Lower leg skin (tissue), 4 donors: ENCODE measurements at places on chromosomes 2 and 18. TPM values are rescaled to one million over a fixed set of nuclear protein-coding genes. Genes with fewer than 3 reads are reported as not detected.

The IL36B gene
- 9.5 TPM for total RNA-seq

The RAB17 gene
- 6.3 TPM for total RNA-seq

The KIF3C gene
- total RNA-seq = 3.8 TPM

The FANCL gene
- 9.2 TPM for total RNA-seq

The DSC1 gene
- 835 TPM for total RNA-seq

The HOXD3 gene
- total RNA-seq = not detected

The CFLAR gene
- 142 TPM for total RNA-seq

The NTSR2 gene
- total RNA-seq = not detected

The SLC16A14 gene
- 7.2 TPM for total RNA-seq

The PDE1A gene
- 4.3 TPM for total RNA-seq

The RAB6C gene
- total RNA-seq = not detected

The POTEJ gene
- not detected for total RNA-seq

The MYL12B gene
- total RNA-seq = 308 TPM

The EML6 gene
- 3.7 TPM for total RNA-seq

The DCTN1 gene
- 106 TPM for total RNA-seq

The ERICH2 gene
- total RNA-seq = not detected

The PSTPIP2 gene
- total RNA-seq = 11.7 TPM

The SERPINB13 gene
- 15.2 TPM for total RNA-seq

The LCT gene
- total RNA-seq = 0.15 TPM

The ASB18 gene
- not detected for total RNA-seq

The PPP4R3B gene
- 49.6 TPM for total RNA-seq

The CDK15 gene
- total RNA-seq = 0.30 TPM

The INHA gene
- total RNA-seq = not detected

The RND3 gene
- total RNA-seq = 49.8 TPM

The FBXO48 gene
- 1.8 TPM for total RNA-seq

The IL36G gene
- total RNA-seq = 65.1 TPM

The ERMN gene
- total RNA-seq = not detected

The AKAIN1 gene
- not detected for total RNA-seq

The CYRIA gene
- 5.5 TPM for total RNA-seq

The GKN1 gene
- total RNA-seq = not detected

The CGREF1 gene
- total RNA-seq = 0.34 TPM

The ASXL3 gene
- total RNA-seq = 0.62 TPM

The NEU2 gene
- total RNA-seq = 24.6 TPM

The SLC5A7 gene
- total RNA-seq = not detected

The PKDCC gene
- total RNA-seq = 4.3 TPM

The GALNT13 gene
- total RNA-seq = 0.89 TPM

The ECEL1 gene
- total RNA-seq = not detected

The COL6A3 gene
- total RNA-seq = 204 TPM

The TUBB8B gene
- total RNA-seq = not detected

The KCNG2 gene
- total RNA-seq = not detected

The DLX1 gene
- total RNA-seq = 1.4 TPM

The SP140 gene
- total RNA-seq = 1.4 TPM

The UGT1A1 gene
- total RNA-seq = 0.36 TPM

The ST8SIA3 gene
- total RNA-seq = not detected

The RUFY4 gene
- total RNA-seq = not detected

The TMEFF2 gene
- total RNA-seq = 0.16 TPM

The IL1B gene
- total RNA-seq = not detected

The FOXI3 gene
- total RNA-seq = not detected

The SS18 gene
- total RNA-seq = 108 TPM

The SCN7A gene
- 2.1 TPM for total RNA-seq

The ALPI gene
- total RNA-seq = not detected

The PRSS56 gene
- total RNA-seq = not detected

The CCDC141 gene
- 0.71 TPM for total RNA-seq

The ARHGEF4 gene
- 220 TPM for total RNA-seq

The NOL4 gene
- total RNA-seq = 0.19 TPM
